ENCODE measurements at places on chromosomes 2 and 18.

DNA sequence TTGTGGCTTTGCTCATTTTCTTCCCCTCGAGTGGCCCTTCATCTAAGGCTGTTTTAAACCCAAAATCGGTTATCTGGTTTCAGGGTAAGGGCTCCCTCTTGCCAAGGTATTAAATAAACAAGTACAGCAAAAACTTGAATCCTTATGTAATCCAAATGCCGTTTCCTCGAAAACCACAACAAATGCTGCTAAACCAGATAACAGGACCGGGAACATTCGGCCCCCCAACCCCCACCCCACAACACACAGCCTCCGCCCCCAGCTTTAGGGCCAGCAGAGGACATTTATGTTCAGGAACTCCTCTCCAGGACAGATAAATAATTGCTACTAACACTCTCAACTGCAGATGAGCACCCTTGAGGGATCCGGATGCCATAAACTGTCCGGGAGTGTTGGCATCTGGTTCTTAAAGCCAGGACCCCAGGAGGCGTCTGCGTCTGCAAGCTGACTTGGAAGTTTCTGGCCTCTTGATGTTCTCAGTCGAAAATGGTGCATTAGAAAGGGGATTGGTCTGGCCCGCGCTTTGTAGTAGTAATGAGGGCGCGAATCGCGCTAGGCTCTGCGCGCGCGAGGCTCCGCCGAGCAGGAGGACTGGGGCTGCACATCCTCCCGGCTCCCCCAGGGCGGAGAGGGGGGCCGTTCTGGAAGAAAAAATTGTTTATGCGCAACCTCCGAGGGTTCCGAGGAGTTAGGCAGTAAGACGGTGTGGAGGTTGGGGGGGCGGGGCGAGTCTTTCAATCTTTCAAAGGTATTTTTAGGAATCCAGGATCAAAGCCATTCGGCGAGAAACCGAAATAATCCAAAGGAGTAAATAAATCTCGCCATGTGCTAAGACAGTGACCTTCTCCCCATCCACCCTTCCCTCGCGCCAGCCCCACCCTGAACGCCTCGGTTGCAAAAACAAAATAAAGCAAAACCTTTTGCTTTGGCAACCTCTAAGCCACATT lies 3.9 kb upstream of the ID2 start:
- DNase-seq, result peak; percentile 95

DNA sequence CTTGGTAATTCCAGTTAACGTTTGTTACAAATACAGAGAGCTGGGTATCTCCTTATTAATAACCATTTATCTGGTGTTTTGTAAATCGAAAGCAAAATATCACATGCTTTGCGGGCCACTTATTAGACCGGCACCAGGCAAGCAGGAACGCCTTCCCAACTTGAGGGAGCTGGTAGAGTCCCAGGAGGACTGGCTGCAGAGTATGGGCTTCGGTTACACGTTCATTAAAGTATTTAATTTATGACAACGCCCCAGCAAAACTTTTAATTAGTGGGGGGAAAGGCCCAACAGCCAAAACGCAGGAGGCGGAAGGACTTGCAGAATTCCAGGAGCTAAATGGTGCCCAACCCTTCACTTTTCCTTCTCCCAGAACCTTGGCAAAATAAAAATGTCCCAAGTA lies 3.7 kb downstream of the SMAD7 start:
- no peak for DNase-seq

- DNase-seq, result no peak
Measured at GRCh38 chr2:196213252-196213980, 42.0 kb upstream of the STK17B start.

DNA sequence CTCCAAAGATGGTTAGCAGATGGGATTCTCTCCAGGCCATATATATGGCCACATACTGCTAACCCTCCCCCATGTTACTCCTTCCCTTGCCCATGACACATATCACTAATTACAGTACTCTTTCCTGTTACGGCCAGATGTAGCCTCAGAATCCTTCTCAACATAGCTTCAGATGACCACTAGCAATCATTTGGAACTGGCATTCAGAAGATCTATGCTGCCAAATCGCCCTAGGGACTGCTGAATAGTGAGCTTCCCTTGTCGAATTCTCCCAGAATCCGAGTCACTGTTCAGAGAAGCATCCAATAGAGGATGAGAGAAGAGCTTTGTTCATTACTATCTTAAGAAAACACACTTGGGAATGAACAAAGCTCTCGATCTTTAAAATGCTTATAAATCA lies 121.2 kb upstream of the TANK start:
- DNase-seq, result no peak

- no peak for DNase-seq
Measured at GRCh38 chr2:158928965-158929364, 39.5 kb upstream of the TANC1 start.

DNA sequence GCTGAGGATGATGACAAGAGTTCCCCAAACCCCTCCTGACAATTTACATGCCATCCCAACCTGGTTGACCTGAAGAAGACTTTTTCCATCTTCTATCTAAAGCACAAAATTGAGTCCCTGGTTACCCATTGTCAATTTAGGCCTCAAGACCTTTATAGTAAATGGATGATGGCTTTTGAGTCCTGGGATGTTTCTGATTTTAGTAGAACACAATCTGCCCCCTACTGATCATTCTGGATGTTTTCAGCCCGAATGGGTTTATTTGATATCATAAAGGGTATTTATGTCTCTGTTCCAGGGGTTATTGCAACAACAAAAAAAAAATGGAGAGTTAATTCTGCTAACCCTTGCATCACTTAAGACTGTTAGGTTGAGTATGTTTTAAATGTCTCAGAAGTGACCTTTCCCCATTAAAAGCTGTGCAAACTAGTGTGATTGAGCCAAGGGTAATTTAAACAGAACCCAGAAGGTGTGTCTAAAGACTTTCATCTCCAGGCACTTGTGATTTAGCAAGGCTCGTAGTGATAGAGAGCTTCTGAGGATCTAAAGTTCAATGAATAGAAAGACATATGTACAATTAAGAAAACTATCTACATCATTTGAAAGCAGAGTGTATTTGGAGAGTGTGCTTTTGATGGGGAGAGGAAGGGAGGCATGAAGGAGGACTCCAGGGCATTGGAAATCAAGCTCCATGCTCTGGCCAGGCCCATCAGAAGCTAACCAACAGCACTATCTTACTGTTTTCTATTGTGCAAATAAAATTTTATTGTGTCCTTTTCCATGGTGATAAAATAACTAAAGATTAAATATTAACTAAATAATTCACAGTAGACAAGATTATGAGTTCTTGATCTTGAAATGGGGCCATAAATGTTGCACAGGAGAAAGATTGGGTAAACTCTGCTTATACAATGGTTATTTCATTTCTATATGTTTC lies 96.6 kb upstream of the NOSTRIN start:
- peak; percentile 70 for DNase-seq

- no peak for DNase-seq
Measured at GRCh38 chr2:25374827-25375226, 33.1 kb upstream of the DNMT3A start.

- DNase-seq, result no peak
Measured at GRCh38 chr2:28764909-28765711, 13.5 kb downstream of the PPP1CB start.

DNA sequence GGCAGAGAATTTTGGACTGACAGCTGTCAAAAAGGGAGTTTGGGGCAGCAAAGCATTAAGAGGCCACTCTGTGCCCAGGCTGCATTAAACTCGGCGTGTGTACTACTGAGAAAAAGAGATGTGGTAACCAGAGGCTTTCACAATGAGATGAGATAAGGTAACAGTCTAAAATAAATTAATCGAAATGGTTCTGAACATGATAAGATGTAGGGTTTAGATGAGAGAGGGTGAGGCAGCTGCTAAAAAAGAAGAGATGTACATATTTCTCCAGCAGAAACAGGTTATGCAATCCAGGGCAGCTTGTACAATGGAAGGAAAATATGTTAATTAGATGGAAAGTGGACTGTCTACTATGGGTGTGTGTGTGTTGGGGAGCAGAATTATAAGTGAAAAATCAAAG lies 39.2 kb upstream of the ACTR3 start:
- peak; percentile 75 for DNase-seq

DNA sequence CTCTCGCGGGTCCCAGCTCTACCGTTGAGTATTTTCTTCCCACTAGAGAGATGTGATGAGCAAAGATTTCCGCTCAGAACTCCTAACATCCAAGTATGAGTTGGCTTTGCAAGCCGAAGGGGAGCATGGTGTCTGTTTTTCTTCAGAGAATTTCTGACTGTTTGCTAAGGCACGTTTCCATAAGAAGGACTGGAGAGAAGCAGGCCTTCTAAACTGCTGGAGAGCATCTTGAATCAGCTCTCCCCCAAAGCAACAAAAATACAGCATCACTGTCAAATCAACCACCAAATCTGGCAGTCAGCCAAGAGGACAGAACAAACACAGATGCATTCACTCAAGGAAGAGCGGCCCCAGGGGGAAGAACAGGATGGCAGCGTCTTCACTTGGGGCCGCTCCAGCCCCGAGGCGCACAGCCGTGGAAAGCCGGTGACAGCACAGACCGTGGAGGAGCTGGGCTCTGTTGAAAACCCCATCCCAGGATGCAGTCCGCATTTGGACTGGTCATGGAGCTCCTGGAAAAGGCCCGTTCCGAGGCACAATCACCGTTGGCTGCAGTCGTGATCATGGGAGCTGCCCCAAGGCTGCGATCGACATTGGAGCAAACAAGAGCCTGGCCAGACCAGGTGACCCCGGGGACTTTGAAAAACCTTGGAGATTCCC lies 101.4 kb downstream of the NFATC1 start:
- DNase-seq, result peak; percentile 29

- DNase-seq, result no peak
Measured at GRCh38 chr2:10556271-10557140, 108.4 kb upstream of the ODC1 start.

DNA sequence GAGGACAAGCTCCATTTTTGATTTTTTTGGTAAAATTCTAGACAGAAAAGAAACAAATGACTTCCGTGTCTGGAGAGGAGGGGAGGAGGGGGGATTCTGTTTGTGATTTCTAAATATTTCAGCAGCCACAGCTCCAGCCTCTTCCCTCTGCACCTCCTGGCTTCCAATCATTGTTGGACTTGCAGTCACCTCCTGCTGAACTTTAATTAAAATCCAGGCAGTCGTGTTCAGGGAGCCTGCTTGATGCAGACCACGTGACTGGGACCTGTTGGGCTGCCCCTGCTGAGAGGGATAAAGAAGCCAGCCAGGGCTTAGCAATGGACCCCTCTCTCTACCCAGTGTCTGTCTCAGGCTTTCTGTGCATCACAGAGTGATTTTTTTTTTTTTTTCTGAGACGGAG lies 115.1 kb downstream of the SH3BP4 start:
- DNase-seq, result no peak

DNA sequence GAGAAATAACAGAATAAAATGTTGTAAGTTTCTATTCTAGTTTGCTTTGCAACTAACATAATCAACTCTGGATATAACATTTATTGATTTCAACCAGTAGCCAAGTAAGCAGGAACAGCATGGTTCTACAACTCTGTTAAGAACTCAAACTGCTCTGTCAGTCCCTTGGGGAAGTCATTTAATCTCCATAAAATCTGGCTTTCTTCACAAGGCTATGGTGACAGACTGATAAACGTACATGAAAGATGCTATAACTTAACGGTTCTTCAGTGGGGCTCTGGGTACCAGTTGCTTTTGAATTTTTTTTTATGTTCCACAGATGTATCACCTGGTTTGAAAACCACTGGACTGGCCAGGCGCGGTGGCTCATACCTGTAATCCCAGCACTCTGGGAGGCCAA lies 10.3 kb downstream of the PSME4 start:
- peak; percentile 33 for DNase-seq

DNA sequence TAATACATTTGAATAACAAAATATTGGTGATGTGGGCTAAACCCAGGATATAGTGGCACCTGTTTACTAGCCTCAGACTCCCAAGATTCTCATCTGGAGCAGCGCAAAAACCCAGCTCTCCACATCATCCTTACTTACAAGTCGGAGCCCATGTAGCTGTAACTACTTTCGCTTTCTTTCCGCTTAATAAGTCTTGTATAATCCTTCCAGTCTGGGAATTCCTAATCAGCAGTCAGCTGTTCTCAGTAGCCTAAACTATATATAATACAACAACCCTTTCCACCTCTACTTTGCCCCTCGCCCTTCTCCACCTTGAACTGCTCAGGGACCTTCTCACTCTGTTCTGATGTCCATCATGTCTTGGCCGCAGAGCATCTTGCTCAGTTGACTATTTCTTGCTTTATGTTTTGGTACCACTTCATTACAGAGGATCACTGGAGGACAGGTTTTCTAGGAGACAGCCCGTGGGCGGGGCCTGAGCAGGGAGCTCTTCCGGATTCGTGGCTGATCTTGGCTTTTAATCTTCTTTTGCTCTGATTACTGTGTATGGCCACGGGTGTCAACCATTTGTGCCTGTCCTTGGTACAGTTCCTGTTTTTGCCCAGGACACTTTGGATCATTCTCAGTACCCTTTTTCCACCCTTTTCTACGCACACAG lies 119.9 kb upstream of the SERTAD2 start:
- DNase-seq, result no peak

DNA sequence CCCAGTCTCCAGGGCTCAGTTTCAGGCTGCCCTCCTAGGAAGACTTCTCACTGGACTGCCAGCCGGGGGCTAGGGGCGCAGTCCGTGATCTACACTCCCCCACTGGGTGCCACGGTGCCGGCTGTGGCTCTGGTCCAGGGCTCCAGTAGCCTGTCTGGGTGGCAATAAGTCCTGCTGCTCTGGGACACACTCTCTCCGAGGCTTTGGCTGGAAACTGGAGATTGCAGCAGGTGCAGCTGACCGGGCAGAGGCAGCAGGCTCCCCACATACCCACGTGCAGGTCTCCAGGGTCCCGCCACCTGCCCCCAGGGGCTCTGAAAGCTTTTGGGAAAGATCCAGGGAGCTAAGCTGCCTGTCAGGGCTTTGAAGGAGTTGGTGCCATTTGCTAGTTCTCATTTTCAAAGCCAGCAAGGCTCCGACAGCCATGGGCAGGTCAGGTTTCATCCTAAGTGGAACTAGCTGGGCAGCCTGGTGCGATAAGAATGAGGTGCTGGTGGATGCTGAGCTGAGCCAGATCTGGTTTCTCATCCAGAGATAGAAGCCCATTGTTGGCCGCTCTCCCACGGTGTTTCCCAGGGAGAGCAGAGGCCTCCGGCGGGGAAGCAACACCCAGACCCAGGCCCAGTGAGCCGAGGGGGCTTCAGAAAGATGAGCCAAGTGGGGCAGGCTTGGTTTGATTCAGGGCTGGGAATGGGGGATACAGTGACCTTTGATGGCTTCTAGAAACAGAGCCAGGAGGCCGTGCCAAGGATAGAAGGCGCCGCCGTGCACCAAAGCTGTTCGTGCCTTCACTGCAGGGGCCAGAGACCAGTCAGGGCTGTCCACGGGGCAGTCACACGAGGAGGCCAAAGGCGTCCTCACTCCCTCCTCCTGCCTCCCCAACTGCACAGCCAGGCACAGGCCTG lies 141.7 kb upstream of the GPC1 start:
- no peak for DNase-seq
